Suppressor macrophage treated with lipopolysaccharide for 1 hour (primary cell): ENCODE measurements at places on chromosomes 5 and 9.

GRCh38 chr9:114030364-114030763 is 47.7 kb downstream of the AMBP start:
- DNase-seq, result no peak

GRCh38 chr5:111968459-111968858 is 211.5 kb upstream of the NREP start:
- DNase-seq, result peak; percentile 46

GRCh38 chr9:33881635-33882034 is 64.7 kb downstream of the UBE2R2 start:
- DNase-seq, result no peak

DNA sequence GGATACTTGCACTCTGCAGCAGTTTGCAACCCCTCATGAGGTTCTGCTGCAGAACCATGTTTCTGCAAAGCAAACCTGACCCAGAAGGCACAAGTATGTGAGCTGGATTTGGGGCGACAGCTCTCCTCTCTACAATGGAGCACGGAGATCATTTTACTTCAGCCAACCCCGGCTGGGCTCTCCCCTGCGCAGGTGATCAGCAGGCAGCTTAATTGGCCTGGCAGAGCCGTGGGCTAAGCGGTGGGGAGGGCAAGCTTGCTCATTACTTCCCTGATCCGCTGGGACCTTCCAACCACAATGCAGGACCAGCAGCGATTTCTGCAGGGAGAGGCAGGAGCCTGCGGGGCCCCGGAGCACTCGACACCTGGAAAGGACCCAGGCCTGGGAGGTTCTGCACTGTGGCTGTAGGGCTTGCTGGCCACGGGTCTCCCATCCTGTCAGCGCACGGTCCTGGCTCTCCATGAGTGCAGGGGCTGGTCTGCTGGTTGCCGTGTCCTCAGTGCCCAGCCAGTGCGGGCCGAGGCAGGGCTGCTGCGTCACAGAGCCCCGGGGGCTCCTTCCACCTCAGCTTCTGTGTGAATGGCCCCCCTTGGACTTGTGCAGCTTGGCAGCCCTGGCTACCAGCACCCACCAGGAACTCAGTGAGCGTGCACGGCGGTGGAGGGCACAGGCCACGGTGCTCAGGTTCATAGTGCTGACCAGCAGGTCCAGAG is 51.8 kb upstream of the RAPGEF1 start:
- no peak for DNase-seq

DNA sequence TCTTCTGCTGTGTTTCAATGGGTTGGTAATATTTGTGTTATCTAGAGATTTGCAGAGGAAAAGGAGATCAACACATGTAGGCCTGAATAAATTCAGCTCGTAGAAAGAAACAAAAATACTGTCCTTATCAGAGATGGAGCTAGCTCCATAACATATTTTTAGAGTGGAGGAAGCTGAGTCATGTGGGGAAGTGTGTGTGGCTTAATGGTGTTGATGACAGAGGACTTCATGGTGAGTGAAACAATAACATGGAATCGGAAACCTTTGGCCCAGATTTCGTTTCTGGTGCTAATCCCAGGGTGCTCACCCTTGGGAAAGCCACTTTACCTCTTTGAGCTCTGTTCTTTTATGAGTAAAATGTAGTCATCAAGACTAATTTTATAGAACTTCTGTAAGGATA is 825.0 kb downstream of the TLR4 start:
- DNase-seq, result peak; percentile 52

DNA sequence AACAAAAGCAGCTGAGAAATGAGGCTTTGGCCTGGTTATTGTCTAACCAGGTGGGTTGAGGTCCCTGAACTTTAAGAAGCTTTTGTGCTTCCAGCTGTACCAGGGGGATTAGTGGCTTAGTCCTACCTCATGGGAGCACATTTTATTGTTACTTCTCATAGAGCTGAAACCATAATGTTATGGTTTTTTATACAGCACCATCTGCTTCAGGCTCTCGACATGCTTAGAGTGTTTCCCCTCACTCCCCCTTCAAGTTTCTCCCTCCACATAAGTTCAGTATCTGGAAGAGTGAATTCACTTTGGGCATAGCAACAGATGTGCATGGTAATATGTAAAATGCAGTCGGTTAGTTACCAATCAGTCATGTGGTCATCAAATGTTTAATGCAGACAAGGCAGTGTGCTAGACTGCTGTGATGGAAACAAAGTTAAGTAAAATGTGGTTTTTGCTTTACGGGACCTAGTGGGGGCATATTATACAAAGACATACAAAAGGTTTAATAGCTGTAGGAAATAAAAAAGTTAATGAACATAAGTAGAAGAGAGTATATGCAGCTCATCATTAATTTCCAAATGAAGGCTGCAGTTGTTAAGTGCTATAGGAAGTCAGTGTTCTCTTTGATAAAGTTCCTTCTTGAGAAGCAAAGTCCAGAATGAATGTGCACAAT is 95.9 kb upstream of the SPRY4 start:
- no peak for DNase-seq

- peak; percentile 54 for DNase-seq
Measured at GRCh38 chr5:113043491-113043931, 66.9 kb downstream of the DCP2 start.

- no peak for DNase-seq
Measured at GRCh38 chr9:90167914-90168313, 474.7 kb downstream of the DIRAS2 start.

DNA sequence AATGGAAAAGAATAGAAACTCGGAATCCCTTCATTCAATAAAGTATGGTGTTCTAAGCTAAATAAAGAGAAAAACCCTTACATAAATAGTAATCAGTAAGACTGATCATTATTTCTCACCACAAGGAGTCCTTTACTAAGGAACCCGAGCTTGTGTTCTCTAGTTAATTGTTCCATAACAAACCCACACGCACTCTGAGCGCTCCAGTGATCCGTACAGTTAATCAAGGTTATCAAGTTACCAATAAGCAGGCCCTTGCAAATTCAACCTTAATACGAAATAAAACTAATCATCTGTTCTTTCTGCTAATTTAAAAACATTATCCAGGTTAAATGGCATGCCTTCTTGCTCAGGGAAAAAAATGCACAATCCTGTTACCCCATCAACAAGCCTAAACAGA is 224.4 kb downstream of the FRMD3 start:
- DNase-seq, result no peak

GRCh38 chr5:21154526-21154925 is 1166.5 kb upstream of the CDH18 start:
- no peak for DNase-seq

DNA sequence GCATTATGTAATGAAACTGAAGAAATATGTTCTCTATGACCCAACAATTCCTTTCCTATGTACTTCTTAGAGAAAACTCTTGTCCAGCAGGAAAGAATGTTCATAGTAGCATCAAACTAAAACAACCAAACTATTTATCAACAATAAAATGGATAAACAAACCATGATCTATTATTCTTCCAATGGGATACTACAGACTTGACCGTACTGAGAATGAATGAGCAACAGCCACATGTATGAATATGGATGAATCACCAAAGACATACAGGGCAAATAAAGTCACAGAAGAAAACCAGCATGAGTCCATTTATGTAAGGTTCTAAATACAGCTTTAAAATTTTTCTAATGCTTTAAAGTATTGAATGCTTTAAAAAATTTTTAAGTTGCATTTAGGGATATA is 73.6 kb upstream of the SUSD1 start:
- no peak for DNase-seq

GRCh38 chr9:123359106-123359505 is 3.1 kb downstream of the CRB2 start:
- no peak for DNase-seq

- DNase-seq, result no peak
Measured at GRCh38 chr5:171369056-171369455, 18.6 kb upstream of the NPM1 start.

DNA sequence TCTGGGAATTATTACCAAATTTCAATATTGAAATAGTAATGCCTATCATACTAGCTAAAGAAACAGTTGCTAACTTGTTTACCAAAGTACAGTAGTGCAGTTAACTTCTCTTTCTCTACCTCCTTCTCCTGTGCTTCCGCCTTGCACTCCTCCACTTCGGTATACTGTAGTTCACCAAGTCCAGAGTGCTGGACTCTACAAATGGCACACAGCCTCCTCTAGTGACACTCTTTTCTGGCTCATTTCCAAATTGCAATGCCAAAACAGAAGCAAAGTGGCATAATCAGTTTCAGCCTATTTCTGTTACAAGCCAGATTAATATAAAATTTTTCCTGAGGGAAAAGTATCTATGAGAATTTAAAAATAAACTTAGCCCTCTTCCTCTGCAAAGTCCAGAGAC is 86.0 kb upstream of the RASGRF2 start:
- no peak for DNase-seq

DNA sequence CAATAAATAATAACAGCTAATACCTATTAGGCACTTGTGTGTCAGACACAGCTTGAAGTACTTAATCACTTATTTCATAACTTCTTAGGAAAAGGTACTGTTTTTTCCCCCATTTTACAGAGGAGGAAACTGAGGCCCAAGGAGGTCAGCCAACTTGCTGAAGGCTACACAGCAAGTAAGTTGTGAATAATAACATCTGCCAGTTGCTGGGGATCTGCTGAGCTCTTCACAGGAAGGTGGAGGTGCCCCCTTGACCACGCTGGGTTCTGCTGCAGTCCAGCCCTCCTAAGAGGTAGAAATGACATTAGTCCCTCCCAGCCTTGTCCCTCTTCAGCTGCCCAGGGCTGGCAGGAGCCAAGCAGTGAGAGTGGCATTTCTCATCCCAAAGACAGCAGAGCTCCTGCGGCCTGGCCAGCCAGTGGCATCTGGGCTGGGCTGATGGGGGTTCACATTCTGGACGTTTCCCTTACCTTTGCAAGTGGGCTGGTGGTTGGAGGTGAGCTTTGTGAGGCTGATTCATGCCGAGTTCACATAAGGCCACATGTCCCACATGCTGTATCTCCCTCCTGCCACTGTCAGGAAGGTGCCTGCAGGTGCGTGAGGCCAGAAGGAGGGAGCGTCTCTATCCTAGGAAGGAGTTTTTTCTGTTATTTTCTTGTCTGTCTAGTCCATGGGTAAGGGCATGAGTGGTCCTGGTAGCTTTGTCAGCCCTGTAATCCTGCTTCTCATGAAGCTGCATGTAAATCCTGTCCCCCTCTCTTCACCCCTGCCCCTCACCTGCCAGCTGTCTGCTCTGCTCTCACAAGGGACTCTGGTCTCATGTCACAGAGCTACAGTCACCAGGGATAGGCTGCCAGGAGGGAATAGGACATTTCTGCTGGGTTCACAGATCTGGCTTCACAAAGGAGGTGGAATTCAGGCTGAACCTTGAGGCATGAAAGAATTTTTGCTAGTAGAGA is 171.7 kb downstream of the MACROH2A1 start:
- no peak for DNase-seq

DNA sequence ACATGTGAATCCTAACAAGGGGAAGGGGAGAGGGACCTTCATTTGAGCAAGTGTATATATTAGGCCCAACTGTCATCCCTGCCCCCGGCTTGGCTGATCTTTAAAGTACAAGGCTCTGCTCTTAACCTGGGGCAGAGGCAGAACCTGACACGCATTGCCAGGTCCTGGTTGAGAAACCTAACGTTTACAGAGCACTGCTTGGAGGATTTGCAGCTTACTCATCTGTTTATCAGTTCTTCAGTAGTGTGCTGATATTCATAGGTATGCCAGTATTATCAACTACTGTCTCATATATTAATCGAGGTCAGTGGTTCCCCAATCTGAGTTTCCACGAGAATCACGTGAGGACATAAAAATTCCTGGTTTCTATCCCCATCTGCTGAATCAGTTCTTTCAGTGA is 50.4 kb downstream of the ACO1 start:
- DNase-seq, result peak; percentile 50

DNA sequence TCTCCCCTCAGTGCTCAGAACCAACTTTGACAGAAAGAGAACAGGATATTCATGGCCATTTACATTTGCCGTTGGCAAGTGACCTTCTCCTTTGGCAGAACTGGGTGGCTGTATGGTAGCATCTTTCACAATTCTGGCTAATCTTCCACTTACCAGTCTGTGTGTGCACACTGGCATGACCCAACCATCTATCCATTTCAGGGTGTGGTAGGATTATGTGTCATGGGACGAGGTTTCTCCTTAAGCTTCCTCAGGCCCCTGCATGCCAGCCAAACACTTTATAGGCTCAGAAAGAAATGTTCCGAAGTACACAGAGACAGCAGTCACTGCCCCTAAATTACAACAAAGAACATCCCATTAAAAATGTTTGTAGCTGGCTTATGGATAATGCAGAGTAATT is 497.1 kb downstream of the NFIB start:
- no peak for DNase-seq
